Neural crest cell (in vitro differentiated cells): ENCODE measurements at places on chromosomes 13 and 19.
A peak's percentile ranks its signal among the peaks of the same experiment; 100 is the strongest.

DNA sequence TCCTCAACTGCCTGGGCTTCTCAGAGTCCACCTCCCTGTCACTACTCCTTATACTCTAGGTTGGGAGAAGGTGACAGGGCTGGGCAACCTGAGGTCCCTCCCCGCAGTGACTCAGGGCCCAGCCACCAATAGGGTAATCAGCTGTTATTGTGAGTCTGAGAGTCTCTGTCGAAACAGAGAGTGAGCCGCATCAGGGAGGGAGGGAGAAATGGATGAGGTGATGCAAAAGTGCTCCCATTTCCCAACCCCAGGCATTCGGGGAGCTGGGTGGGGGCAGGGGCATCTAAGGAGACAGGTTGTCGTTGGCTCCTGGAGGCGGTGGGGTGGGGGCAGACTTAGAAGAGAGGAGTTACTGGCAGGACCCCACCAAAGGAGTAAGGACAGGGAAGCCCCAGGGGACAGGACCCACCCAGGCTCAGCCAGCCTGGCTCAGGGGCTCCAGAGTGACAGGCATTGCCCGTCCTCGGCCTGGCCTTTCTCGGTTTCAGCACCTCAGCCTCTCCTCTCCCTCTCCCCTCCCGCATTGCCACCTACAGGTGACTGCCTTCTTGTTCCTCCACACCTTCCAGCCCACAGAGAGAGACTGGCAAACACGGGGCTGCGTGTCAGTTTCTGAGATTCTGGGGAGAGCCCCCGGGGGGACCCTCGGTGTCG, at the start of gene DMKN:
Gene DMKN (minus strand): TSS at position 22 of the 654 bp plus-strand sequence. CDS start 174 bp downstream, outside the sequence.
- no peak for DNase-seq

DNA sequence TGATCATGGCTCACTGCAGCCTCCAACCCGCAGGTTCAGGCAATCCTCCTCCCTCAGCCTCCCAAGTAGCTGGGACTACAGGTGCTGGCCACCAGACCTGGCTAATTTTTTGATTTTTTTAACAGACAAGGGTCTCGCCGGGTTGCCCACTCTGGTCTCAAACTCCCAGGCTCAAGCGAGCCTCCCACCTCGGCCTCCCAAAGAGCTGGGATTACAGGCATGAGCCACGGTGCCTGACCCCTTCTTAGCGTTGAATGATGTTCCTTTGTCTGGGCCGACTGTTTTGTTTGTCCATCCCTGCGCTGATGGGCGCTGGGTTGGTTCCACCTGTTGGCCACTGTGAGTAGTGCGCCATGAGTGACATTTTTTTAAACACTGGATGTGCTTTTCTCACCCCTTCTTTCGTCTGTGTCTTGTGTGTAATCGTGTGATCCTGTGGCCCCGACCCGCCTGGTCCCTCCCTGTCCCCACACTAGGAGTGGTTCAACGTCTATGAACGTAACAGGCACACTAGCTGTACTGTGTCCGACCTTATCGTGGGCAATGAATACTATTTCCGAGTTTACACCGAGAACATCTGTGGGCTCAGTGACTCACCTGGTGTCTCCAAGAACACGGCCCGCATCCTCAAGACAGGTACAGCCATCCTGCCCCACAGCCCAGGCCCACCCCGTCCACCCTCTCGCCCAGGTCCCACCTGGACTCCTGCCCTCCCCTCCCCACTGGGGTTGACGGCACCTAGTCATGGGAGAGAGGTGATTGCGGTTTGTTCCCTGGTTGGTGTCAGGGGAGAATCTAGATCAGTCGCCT, 15.0 kb upstream of the EMC10 start:
- DNase-seq: peak; percentile 68

- no peak for DNase-seq
These were observed 5.7 kb upstream of the NFIC start for GRCh38 chr19:3360421-3361383.

GRCh38 chr19:33391631-33392249, 18.2 kb downstream of the CEBPG start:
- DNase-seq: no peak

DNA sequence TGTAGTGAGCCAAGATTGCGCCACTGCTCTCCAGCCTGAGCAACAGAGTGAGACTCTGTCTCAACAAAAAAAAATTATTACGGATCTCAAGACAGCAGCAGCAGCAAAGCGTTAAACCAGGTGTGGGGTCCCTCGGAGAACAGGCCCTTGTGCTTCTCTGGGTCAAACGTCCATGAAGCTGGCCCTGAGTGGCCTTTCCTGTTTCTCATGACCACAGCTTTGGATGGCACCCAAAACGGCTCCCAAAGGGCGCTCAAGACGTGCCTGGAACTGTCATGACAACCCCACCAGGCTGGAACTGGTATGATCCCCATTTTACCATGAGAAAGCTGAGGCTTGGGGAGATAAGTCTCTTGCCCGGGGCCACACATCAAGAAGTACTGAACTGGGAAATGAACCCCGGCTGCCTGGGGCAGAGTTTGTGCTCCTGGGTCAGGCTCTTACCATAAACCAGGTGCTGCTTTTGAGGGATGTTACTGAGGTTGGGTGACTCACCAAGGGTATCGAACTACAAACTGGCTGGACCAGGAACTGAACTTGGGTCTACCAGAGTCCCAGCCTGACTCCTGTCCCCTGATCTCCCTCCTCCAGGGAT, 11.6 kb upstream of the SAMD1 start:
- no peak for DNase-seq

DNA sequence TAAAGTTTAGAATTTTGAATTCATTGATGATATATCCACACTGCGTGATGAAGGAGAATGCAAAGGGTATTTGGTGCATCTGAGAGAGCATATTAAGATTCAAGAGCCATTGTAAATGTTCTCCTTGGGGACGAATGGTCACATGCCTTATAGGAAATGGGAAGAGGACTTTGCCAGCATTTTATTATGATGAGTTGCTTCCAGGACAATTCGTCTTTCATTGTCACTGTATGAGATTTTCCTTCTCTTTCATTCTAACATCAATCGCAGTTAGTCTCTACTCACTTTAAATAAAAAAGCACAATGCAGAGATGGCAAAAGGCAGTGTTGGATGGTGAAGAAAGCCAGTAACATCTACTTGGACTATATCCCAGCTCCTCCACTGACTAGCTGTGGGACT, 21.4 kb downstream of the WDFY2 start:
- DNase-seq: no peak

DNA sequence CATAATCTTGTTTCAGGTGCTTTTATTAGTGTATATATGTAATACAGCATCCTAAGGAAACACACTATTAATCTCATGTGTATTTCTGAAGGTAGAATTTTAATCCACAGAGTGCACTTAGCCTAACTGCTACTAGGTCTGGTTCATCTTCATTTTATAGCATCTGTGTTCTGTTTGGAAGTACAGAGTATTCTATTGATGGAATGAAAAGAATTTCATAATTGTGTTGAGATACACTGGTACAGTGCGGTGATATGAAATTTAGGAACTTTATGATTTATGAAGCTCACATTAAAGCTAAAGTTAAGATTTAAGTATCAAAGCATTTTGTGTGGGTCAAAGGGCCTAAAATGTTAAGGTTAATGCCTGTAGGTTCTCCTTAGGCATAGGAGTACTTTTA, 6.0 kb downstream of the PCDH17 start:
- no peak for DNase-seq

- no peak for DNase-seq
These were observed 9.6 kb downstream of the SH3GL1 start for GRCh38 chr19:4390567-4391305.

- DNase-seq: no peak
These were observed 469 bp upstream of the RNF6 start for GRCh38 chr13:26222520-26223046.

DNA sequence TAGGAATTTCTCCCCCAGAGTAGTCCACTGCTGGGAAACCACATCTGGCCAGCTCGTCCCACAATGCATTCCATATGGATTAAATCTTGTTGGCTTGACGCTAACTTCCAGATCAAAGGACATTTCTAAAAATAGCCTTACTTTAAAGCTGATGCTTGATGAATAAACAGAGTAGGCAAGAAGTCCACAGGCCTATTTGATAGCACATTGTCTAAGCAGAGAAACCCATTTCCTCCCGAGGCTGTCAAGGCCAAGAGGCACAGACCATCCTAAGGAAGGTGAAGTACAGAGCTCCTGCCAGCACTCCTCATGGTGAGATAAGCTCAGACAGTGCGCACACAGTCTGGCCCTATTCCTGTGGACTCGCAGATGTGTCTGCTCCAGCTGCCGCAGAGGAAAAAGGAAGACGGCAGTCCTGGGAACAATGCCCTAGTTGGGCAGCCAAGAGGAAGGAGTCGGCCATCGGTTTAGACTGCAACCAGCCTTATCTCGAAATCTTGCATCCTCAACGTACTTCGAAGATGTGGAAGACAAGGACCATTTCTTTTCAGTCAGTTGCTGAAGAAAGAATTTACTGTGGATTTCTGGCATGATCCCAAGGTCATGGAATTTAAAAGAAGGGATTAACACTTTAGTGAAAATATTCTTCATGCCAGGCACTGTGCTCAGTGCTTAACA, 156.8 kb downstream of the RGCC start:
- DNase-seq: no peak

DNA sequence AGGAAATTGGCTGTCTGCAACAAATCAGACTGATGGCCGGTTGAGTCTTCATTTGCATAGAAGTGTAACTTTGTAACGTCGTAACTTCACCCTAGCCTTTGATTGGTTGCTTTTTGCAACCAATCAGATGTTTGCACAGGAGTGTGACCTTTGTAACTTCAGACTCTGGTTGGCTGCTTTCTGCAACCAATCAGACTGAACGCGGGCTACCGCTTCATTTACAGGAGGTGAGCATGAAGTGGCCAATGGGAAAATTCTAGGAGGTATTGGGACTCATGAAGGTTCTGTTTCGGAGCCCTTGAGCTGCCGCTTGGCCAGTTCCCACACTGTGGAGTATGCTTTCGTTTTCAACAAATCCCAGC, 441 bp upstream of the ZNF559 start:
- DNase-seq: no peak

- DNase-seq: no peak
These were observed 440.9 kb downstream of the IRS2 start for GRCh38 chr13:109345433-109345941.

DNA sequence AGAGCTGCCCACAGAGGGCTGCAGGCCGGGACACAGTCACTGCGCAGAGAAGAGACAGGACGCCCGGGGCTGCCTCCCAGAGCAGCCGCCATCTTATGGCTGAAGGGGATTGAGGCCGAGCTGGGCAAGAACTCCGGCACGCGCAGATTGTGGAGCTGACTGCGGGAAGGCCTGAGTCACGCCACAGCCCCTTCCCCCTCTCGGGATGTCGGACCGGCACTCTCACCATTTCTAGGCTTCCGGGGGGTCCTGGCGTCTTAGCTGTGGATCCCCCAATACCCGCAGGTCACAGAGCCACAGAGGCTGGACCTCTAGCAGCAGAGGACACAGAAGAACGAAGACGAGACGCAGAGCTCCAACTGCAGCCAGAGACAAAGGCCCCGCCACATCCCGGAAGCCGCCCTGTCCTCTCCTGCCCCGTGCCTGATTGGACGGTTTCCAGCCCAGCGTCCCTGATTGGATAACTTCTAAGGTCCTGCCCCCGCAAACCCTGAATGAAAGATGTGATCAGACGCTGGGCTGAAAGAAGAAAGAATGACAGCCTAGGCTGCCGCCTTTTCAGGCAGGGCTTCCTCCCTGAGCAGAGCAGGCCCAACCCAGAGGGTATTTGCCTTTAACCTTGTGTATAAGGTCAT, at the start of gene ZNF43:
Gene ZNF43 (minus strand): TSS at position 373 of the 635 bp plus-strand sequence. CDS start 144 bp downstream, at position 229.
- peak; percentile 83 for DNase-seq

GRCh38 chr13:112619730-112620631, 32.0 kb upstream of the TUBGCP3 start:
- DNase-seq: peak; percentile 49

DNA sequence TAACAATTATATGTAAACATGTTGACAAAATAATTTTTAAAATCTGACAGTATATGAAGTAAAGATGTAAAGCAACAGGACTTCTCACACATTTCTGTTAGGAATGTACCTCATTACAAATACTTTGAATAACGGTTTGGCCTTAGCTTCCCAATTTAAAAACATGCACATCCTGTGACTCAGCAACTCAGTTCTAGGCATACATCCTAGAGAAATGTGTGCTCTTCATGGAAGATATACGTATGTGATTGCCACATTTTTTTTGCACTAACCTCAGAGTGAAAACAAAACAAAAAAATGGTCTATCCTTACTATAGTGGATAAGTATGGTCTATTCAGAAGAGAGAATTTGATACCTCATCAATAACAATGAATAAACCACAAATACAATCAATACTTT, 314.6 kb downstream of the LIG4 start:
- no peak for DNase-seq

DNA sequence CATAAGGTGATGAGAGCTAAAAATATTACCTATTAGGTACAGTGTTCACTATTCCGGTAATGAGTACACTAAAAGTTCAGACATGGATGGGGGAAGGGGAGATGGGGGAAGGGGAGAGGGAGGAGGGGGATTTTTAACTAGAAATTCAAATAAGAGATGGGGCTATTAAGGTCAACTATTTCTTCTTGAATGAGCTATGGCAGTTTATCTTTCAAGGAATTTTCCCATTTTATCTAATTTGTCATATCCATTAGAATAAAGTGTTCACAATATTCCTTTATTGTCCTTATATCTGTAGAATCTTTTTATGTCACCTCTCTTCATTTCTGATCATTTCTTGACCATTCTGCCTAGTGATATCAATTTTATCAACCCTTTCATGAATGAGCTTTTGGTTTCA, 362.4 kb downstream of the SUCLA2 start:
- DNase-seq: no peak

DNA sequence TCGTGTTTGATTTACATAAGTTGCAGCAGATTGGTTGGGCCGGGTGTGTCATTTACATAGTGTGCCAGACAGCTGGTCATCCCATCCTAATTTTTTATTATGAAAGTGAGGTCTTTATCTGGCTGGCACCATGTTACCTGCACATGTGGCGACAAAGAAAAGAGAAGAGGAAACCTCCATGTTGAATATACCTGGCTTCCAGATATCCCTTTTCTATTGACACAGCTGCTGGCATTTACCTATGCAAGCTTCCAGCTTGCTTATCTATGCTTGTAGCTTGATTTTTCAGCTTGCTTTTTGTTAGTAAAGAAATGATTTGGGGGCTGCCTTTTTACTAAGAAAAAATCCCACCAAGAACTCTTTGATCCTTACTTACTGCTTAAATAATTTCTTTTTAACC, 681.3 kb upstream of the SLITRK1 start:
- DNase-seq: no peak

GRCh38 chr13:99320693-99321481, 13.7 kb upstream of the GPR183 start:
- DNase-seq: no peak

DNA sequence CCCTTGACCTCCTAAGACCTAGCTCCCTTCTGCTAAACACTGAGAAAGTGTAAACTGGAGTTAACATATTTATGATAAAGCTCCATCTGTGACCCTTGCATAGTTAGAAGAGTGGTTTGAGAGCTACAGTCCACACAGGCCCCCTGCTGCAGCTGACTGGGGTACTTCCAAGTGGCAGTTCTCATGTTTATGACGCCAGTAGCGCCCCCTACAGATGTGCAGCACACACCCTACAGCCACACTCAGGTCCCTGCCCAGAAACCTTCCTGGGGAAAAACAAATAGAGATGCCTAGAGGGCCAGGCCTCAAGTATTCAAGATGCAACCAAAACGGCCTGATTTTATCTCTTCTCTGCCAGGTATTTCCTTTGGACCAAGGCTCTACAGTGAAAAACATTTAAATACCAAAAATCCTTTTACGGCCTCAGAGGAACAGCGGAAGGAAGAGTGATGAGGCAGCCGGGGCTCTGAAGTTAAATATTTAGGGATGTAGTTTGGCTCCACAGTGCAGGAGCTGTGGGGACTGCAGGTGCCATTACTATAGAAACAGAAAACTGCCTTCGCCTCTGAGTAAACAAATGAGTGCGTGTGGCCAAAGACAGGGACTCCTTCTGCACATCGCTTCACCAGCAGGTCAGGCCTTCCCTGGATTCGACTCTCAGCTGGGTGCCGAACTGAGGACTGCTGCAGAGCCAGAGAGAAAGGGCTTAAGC, 553.1 kb downstream of the EFNB2 start:
- DNase-seq: no peak
